Lung (tissue), 17 donors: ENCODE measurements at places on chromosomes 5 and 9.

DNA sequence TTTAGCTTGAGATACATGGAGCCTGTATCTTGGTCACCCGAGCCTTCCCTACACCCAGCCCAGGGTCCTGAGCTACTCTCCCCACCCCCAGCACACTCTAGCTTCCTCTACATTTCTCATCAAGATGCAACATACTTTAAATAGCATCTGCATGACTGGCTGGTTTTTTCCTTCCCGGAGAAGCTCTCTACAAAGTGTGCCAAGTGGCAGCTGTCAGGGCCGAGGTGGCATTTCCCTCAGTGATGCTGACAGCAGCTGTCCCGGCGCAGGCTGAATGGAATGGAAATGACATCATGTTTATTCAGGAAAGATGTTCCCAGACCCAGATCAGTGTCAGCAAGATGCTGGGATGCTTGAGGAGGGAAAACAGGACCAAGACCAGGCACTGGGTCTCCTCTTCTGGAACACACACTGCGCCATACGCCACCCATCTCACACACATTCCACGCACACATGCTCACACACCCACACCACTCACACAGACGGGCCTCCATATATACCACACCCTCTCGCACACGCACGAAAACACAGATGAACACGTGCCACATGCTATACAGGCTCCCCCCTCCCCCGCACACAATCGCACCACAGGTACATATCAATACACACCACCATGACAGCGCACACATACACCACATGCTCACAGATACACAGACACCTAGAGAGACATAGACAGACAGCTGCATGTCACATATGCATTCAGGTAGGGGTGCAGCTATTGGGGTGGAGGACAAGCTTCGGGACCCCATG, 67.8 kb downstream of the LHX2 start:
- peak; percentile 19 for DNase-seq

DNA sequence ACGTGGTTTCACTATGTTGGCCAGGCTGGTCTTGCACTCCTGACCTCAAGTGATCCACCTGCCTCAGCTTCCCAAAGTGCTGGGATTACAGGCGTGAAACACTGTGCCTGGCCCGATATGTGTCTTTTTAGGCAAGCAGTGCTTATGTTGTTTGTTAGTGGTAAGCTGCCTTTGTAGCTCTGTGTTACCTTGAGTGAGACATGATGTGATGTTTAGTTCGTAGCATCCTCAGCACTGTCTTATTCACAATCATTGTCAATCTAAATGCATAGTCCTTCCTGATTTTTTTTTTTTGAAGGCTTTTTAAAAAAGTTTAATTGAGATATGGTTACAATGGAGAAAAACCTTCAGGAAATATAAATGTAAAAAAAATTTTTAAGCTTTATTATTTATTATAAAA, 45.5 kb downstream of the EXOSC2 start:
- no peak for DNase-seq

DNA sequence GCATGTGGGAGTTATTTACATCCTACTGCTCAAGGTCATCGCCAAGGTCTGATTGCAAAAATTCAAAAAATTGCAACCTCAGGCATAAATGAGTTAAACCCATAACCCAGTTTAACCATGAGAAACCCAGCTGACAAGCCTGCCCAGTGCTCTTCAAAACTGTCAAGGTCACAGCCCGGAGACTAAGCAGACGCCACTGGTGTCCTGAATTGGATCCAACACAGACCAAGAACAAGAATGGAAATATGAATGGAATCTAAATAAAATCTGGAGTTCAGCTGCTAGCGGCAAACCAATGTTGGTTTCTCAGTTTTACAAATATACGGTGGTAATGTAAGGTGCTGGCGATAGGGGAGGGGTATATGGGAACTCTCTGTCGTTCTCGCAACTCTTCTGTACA, 201.5 kb upstream of the MVB12B start:
- peak; percentile 9 for DNase-seq

- peak; percentile 72 for DNase-seq
Observed at GRCh38 chr9:70586476-70586875, 172.0 kb upstream of the KLF9 start.

- DNase-seq = no peak
Observed at GRCh38 chr9:82091610-82092009, 103.0 kb downstream of the SPATA31D1 start.

- no peak for DNase-seq
Observed at GRCh38 chr9:136578915-136579649, 33.2 kb upstream of the NOTCH1 start.

DNA sequence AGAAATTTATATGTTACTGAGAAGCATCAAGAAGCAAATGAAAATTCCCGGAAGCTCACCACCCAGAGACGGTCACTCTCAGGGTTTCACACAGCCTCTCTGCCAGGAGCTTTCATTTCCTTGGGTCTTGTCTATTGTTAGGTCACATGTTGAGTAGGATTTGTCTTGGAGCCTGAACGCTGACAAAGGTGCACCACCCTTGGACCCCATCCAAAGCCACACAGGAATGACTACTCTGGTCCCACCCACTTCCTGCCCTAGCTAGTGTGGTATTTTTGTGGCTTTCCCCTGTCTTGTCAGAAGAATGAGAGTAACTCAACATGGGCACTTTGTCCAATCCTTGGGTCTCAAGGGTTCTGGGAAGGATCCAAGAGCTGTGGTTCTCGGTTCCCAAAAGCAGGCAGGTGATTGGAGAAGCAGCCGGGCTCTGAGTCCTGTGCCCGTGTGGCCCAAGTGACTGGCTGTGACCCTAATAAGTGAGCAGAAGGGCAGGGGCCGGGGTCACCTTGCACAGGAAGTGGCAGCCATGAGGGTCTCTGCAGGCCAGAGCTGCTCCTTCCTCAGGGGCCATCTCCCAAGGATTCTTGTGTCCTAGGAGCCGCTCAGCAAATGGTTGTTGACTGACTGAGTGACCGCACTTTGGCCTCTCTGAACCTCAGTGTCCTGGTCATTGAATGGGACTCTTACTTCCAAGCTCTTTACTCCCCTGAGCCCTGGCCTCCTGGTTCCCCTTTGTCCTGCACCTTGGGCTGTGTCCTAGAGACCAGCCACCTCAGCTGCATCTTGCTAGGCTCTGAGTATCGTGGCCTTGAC, 6.9 kb downstream of the FGD3 start:
- no peak for DNase-seq

DNA sequence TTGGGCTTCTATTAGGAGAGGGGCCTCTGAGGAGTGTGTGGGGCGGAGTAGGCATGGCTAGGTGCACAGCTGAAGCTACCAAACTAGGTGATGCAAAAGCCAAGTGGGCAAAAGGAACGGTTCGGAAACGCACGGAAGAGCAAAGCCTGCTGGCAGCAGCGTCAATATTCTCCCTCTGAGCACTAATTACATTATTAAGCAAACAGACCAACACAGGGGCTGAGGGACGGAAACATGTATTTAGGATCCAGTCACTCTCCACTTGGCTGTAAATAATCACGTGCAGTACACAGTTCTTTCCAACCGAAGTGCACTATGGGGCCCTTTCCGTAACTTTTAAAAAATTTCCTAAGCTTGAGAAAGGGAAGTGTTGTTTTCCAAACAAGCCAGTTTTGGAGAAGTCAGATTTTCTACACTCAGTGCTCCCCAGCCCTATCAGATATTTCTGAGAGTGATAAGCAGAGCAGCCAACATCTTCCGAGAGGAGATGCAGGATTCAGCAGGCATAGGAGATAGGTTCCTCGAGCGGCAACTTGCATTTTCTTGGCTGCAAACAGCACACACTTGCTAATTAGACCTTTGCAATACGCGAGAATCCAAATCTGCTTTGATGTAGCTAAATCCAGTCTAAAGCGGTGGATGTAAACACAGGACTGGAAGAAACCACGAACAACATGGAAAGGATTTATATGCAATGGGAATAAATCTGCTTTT, 217.2 kb upstream of the TBCA start:
- no peak for DNase-seq

GRCh38 chr9:36728651-36729520, 156.2 kb downstream of the MELK start:
- DNase-seq = peak; percentile 73

GRCh38 chr9:134366223-134367031, 40.2 kb downstream of the RXRA start:
- peak; percentile 90 for DNase-seq

DNA sequence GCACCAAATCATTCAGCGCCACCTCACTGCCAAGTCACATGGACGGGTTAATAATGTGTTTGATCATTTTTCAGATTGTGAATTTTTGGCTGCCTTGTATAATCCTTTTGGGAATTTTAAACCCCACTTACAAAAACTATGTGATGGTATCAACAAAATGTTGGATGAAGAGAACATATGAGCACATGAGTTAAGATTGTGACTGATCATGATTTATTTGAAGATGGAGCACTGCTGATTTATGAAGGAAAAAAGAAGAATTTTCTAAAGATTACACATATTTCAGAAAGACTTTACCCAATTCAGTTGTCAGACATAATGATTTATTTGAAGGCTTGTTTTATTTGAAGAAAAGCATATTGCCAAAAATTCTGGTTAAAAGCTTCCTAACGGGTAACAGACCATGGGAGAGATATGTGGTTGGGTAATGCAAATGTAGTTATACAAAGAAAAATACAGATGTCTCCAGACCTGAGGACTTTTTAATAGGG, 37.4 kb downstream of the TNFAIP8 start:
- no peak for DNase-seq

DNA sequence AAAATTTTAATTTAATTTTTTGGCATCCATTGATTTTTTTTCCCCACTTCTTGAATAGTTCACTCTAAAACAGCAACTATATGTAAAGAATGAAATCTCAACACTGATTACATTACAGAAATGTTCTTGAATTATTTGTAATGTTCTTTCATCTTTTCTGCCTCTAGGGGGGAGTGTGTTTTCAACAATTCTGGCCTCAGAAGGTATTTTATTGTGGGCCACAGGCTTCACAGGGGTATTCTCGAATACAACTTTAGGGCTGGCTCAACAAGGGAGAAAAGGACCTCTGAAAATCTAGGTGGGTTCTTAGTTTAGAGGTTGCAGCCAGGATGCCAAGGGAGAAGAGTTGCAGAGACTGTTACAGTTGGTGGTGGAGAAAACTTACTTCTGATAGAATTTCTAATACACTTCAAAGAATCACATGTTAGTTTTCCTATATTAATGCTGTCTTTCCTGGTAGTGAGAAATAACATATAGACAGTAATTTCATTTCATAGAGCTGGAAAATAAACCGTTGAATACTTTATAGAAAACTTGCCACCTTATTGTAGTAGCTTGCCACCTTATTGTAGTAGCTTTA, 3.6 kb upstream of the NPR3 start:
- peak; percentile 70 for DNase-seq

DNA sequence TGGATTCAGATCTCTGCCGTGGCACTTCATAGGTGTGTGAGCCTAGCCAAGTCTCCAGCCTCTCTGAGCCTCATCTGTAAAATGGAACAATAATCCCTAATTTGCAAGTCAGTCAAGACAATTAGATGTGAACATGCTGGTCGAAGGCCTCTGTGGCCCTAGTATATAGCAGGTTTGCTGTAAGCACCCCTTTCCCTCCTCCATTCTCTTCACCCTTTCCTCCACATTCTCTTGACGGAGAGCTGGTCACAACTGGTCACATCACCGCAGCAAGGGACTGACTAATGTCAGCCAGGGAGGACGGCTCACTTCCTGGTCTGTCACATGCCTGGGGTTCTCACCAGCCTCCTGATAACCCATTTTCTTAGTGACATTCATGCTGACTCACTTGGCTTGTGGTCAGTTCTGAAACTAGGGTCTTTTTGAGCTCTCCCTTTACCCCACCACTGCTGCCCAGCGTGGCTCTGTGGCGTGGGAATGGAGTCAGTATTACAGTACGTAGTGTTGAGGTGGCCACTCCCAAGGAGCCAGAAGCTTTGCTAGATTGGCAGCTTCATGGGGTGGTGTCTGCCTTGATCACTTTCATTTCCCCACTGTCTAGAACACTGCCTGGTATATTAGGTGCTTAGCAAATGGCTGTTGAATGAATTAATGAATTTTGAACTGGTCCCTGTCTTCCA, 47.8 kb downstream of the ERGIC1 start:
- DNase-seq = no peak

DNA sequence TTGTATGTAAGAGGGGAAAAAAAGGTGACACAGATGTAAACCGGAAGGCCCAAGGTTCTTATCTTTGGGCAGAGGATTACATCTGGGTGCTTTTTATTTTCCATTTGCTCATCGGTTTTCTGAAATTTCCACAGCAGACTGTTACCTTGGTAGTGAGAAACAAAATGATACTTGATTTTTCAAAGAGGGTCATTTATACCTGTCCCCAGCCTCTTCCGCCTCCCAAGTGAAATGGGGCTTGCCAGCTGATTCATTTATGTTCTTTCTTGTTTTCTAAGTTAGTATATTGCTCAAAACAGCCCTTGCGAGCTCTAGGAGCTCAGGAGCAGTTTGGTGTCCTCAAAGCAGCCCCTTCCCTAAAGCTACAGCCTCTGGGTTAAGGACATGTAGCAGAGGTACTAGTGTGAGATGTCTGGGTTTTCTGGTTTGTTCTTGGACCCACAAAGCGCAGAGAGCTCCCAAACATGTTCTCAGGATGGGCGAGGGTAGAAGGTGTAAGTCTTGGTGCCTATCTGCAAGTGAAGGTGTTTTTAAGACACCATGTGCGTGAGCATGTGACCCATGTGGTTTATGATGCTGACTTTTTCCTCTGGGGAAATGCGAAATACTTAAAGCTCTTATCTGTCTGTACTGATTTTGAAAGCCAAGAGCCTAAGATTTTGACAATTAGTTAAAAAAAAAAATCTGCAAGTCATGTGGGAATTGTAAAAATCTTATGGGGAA, 38.3 kb downstream of the DAPK1 start:
- DNase-seq = no peak

- no peak for DNase-seq
Observed at GRCh38 chr9:70411121-70411929, 3.1 kb downstream of the KLF9 start.

- DNase-seq = no peak
Observed at GRCh38 chr5:177981296-177982071, 14.6 kb downstream of the PROP1 start.

- no peak for DNase-seq
Observed at GRCh38 chr9:123266655-123267399, 1.6 kb downstream of the STRBP start.

DNA sequence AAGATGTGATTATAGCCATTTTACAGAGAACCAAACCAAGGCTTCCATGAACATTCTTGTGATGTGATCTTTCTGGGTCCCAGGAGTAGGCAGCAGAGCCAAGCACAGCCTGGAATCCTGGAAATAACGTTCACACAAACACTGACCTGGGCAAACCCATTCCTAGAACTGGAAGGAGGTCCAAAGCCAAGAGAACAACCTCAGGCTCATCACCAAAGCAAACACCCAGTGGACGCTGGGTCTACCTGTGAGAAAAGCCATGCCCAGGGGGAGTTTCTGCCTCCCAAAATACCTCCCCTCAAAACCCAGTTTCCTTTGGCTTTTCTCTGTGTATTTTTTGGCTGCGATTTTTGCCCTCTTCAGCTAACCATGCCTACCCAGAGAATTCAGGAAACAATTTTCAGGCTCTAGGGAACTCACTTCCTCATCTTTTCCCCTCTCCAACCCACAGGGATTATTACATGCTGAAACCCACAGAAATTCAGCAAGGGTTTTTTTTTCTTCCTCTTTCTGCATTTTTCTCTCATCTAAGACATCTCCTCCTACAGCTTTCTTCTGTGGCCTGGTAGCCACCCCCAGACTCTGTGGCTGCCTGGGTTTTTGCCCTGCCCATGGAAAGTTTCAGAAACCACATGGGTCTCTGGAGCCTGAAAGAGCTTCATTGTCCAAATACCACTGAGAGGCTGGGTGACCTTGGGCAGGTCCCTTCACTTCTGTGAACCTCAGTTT, 75.0 kb downstream of the TNC start:
- DNase-seq = no peak

GRCh38 chr5:60395712-60396329, 304.1 kb downstream of the DEPDC1B start:
- DNase-seq = no peak

GRCh38 chr9:94005272-94005901, 50.2 kb upstream of the BARX1 start:
- no peak for DNase-seq
